COR-L47 (cell line): ENCODE measurements at places on chromosomes 3 and 15.
A peak's percentile ranks its signal among the peaks of the same experiment; 100 is the strongest.

DNA sequence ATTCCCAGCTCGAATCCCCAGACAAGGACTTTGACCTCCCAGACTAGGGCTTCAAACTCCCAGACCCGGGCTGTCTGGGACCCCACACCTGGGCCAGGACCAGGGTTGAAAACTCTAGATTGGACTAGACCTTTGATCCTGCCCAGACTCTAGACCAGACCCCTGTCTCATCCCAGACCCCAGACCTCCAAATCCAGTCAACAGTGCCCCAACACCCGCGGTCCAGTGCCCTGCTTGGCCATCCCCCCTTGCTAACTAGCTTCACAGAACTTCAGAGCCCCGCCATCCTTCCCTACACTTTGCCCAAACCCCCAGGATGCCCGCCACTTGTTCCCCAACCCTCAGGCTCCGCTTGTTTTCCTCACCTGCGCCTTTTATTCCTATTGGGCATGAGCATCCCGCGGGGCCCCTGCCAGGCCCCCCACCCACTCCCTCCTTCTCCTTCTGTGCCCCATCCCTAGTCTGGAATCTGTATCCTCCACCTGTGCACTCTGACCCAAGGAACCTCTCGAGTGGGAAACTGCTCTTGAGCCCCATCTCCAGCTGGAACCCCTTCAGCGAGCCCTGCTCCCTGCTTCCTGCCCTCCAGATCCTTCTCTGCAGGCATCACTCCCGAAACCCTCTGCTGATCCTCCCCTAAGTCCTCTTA, 604 bp downstream of the GNAI2 start:
- DNase-seq: no peak

- no peak for DNase-seq
Observed at GRCh38 chr15:28786521-28786920, 61.9 kb downstream of the GOLGA6L7 start.

DNA sequence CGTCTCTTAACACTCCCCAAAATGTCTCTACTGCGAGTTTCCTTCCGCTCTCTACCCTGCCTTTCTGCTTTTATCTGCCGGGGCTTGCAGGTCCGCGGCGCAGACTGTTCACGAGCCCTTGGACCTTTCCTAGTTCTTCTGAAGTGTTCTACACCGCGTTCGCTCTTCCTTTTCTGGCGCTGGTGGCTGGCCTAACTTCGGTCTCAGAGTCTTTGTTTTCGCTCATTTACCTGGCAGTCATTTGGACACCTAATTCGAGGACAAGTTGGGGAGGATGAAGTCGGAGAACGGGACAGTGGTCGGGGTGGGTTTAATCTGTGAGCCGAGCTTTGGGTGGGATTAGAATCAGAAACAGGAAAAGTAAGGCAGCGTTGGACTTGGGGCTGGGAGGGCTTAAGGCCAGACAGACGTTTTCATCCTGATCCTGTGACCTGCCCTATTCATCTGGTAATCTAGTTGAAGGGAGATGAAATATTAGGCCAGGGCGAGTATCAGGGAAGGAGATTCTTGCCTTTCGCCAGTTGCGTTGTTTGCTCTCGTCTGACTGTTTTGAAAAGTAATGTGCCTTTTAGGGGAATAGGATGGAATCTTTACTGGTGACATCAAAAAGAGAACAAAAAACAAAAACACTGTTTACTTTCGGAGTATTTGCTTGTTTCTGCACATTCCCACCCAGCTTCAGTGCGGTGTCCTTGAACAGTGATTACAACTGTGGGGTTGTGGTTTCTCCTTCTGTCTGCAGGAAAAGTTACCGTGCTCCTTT, 1.8 kb downstream of the DIPK2A start:
- no peak for DNase-seq

- no peak for DNase-seq
Observed at GRCh38 chr3:195103623-195104022, 167.3 kb downstream of the XXYLT1 start.

GRCh38 chr15:67768313-67768977, 56.9 kb upstream of the SKOR1 start:
- no peak for DNase-seq

GRCh38 chr15:46523701-46524100, 888.9 kb downstream of the SQOR start:
- no peak for DNase-seq

GRCh38 chr3:150006794-150007193, 36.1 kb upstream of the PFN2 start:
- DNase-seq: no peak

GRCh38 chr3:52432691-52433141, 12.2 kb downstream of the SEMA3G start:
- no peak for DNase-seq

- DNase-seq: no peak
Observed at GRCh38 chr3:117868766-117869165, 1159.2 kb downstream of the TUSC7 start.

GRCh38 chr15:53910236-53910849, 67.9 kb upstream of the UNC13C start:
- DNase-seq: peak; percentile 17
